ENCODE measurements at places on chromosomes 7 and 10. TPM values are rescaled to one million over a fixed set of nuclear protein-coding genes. Genes with fewer than 3 reads are reported as not detected.

The DGKI gene
- total RNA-seq = 0.44 TPM

The CPN1 gene
- not detected for total RNA-seq

The ATP6V0A4 gene
- total RNA-seq = 0.95 TPM

The POU6F2 gene
- total RNA-seq = not detected

The DKK1 gene
- 2.6 TPM for total RNA-seq

The OR2A7 gene
- 12.6 TPM for total RNA-seq

The GHRHR gene
- total RNA-seq = not detected

The DNAJC12 gene
- 0.76 TPM for total RNA-seq

The SPACDR gene
- not detected for total RNA-seq

The HBP1 gene
- 108 TPM for total RNA-seq

The TMEM26 gene
- total RNA-seq = 0.38 TPM

The NYAP1 gene
- total RNA-seq = 0.31 TPM

The LAMB1 gene
- 22.5 TPM for total RNA-seq

The VAX1 gene
- total RNA-seq = not detected

The CFTR gene
- total RNA-seq = not detected
